CD4-positive, alpha-beta T cell treated with Interleukin-10 for 1 hour (primary cell): ENCODE measurements at places on chromosomes 7 and 10.

DNA sequence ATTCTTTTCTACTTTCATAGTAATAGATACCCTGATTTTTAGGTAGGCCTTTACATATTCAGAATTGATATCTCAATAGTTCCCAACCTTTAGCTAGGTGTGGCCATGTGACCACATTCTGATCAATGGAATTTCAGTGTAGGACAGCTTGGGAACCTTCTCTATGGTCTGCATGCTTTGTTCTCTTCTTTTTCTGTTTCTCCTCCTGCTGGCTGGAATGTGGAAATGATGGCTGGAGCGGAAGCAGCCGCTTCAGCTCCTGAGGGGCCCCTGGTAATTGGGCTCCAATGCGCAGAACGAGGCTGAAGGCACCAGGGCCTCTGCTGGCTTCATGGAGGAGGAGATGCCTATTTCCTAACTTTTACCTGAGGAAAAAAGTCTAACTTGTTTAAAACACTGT lies 152.6 kb downstream of the ZMYND11 start:
- no peak for DNase-seq

DNA sequence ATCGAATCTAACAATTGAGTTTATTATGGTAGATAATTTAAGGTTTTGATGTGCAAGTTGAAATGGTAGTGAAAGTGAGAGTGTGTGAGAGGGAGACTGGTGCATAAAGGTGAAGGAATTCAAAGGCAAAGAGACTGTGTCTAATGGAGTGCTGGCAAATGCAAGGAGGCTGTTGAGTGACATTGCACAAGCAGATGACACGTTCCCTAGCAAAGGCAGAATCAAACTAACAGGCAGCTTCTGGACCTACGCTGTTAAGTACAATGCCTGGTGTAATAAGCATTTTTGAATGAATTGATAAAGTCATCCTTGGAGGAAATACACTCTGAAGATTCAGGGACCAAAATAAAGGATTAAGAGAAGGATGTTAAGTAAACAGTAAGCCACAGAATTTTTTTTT lies 11.7 kb upstream of the GPR141 start:
- no peak for DNase-seq

GRCh38 chr10:33073641-33074415 lies 115.8 kb upstream of the ITGB1 start:
- peak; percentile 15 for DNase-seq

DNA sequence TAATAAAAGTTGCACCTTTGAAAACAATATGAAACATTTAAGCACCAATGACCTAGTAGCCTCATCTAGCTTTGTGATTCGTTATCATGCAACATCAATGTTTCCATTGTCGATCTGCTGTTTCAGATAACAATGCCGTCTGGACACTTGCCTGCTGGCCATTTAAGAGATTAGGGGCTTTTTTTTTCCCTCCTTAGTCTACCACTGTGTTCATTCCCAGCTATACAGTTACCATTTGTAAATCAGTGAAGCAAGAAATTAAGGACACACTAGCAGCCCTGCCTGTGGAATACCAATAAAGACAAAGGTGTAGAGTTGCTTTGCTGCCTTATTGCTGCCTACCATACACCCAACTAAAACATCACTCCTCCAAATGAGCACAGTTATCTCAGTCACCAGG lies 37.6 kb upstream of the MYO3A start:
- no peak for DNase-seq

DNA sequence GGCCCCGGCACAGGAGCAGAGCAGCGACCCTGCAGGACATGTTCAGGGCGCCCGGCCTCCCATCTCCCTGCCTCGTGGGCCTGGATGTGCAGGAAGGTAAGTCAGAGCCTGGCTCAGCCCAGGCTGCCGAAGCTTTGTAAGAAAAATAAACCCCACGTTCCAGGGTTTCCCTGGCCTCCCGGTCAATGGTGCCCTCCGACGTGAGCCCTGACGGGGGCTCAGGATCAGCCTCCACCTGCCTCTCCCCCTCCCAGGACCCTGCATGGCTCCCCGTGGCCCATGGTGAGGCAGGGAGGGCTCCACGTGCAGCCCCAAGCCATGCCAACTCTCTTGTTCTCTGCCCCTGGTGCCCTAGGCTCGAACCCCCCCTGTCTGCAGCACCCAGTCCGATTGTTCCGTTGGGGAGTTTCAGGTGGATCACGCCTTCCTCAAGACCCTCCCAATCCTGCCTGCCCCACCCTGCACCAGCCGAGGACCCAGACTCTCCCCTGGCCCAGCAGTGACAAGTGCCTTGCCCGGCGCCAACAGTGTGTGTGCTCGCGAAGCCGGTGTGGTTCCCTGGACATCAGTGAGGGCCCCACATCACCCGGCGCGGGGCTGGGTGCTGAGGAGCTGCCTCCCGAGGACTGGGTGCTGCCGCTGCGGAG lies 73.2 kb downstream of the PDGFA start:
- no peak for DNase-seq

- DNase-seq: no peak
Observed at GRCh38 chr7:78734626-78735025, 718.8 kb downstream of the MAGI2 start.

- no peak for DNase-seq
Observed at GRCh38 chr7:102310414-102310815, 23.7 kb downstream of the SH2B2 start.

DNA sequence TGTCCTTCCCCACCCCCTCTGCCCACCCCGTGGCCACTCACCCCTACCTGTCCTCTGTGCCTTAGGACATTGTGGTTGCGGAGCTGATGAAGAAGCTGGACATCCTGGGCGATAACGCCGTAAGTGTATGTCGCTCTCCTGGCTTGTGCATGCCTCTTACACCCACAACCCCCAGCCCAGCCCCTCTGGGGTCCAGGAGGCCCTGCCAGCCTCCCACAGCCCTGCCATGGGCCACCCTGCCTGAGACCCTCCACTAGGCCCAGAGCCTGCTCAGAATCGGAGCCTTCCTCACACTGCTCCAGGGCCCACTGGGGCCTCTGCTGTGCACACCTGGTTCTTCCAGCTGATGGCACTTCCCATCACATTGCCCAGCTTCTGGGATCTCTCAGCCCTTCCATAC lies 36.8 kb upstream of the DPYSL4 start:
- no peak for DNase-seq

- DNase-seq: no peak
Observed at GRCh38 chr10:36766940-36767339, 358.5 kb upstream of the ANKRD30A start.

GRCh38 chr10:106931159-106931852 lies 233.2 kb downstream of the SORCS1 start:
- DNase-seq: no peak

- no peak for DNase-seq
Observed at GRCh38 chr7:121032645-121033460, 44.3 kb downstream of the CPED1 start.

- no peak for DNase-seq
Observed at GRCh38 chr10:110733218-110733952, 89.2 kb downstream of the RBM20 start.

- peak; percentile 43 for DNase-seq
Observed at GRCh38 chr7:71733107-71733870, 601.3 kb downstream of the GALNT17 start.

DNA sequence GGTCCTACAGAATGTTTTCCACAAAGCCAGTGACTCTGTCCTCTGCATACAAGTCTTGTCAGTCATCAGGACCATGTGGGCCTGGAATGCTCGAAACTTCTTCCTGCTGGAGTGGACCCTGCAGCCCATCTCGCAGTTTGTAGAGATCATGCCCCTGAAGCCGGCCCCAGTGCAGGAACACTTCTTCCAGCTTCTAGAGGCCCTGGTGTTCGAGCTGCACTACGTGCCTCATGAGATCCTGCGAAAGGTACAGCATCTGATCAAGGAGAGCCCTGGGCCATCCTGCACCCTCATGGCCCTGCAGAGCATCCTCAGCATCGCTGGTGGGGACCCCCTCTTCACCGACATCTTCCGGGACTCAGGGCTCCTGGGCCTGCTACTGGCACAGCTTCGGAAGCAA lies 46.5 kb downstream of the WDFY4 start:
- no peak for DNase-seq

GRCh38 chr10:105148456-105148855 lies 507.4 kb downstream of the SORCS3 start:
- no peak for DNase-seq

- DNase-seq: no peak
Observed at GRCh38 chr7:30474893-30475292, 3.7 kb downstream of the NOD1 start.

- DNase-seq: no peak
Observed at GRCh38 chr7:80348223-80348622, 163.6 kb downstream of the GNAT3 start.

DNA sequence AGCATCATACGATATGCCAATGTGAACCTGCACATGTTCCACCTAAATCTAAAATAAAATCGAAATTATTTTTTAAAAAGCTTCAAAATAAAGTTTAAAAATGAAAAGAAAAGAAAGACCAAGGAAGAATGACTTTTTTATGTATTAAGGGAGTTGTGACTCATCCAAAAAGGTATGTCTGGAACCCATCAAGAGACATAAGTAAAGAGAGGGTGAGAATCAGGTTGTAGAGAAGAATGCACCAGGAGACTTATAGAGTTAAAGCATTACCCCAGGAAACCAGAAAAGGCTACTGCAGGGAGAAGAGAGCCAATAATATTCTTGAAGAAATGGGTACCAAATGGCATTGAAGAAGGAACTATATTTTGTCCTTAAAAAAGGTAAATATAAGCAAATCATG lies 69.8 kb downstream of the CTTNBP2 start:
- no peak for DNase-seq

- no peak for DNase-seq
Observed at GRCh38 chr7:142815134-142815533, 39.7 kb upstream of the EPHB6 start.

- no peak for DNase-seq
Observed at GRCh38 chr10:69640196-69640980, 10.3 kb downstream of the FAM241B start.

GRCh38 chr7:149615690-149616270 lies 118.2 kb upstream of the ZNF746 start:
- DNase-seq: no peak

- DNase-seq: peak; percentile 69
Observed at GRCh38 chr10:28393956-28394568, 91.2 kb upstream of the MPP7 start.

DNA sequence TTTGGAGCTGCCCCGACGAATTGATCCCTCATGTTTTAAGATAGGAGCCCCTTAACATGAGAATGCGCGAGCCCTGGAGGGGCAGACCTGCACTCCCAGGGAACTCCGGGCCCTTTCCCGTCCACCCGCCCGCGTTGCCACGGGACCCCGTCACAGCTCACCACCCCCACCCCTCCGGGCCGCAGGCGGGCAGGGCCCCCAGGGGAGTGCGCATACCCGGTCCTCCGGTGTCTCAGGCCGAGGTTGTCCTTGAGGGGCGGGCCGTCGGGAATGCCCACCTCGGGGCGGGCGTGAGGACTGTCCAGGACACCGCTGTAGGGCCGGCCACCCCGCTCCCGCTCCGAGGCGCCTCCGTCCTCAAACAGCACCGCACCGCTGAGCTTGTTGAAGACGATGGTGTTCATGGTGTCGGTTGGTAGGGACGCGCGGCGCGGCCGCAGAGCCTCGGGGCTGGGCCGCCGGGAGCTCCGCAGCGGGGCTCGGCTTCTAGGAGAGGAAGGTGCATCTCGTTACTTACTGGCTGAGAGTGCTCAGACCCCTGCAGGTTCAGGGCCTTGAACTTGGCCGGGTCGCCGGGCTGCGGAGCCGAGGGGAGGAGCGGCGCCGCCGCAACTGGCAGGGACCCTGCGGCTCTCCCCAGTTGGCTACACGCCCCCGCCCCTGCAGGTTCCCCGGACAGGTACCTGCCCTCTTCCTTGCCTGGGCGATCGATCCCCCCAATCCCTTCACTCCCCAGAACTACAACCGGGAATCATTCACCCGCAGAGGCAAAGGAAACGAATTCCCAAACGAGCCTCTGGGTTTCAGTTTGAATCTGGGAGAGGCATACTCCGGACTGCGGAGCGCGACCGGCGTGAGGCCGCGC lies 2.4 kb downstream of the MKX start:
- DNase-seq: peak; percentile 15

DNA sequence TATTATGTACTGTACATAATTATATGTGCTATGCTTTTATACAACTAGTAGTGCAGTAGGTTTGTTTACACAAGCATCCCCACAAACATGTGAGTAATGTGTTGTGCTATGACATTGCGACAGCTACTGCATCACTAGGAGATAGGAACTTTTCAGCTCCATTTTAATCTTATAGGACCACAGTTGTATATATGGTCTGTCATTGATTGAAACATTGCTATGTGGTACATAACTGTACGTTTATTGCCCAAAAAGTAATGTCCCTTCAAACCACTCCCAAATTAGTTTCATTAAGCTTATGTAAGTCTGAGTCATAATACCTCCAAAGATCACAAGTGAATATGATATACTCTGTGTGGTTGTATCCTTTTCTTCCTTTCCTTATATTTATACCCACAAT lies 183.2 kb upstream of the POT1 start:
- no peak for DNase-seq

DNA sequence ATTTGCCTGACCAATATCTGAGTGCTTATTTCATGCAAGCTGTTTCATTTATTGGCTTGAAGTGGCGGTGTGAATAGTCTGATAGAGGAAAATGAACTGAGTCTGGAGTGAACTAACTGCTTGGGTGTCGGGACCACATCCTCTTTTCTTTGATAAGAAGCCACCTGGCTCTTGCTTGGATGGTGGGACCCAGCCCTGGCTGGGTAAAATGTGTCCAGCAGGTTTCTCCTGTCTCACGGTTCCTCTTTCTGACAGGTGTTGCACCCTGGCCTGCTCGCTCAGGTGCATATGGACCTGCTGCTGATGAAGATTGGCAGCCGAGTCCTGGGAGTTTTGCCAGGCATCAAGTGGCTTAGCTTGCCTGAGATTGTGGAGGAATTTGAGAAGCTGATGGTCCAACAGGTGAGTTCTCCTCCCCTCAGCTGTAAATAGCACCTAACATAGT lies 1.6 kb downstream of the ADCK2 start:
- DNase-seq: no peak

DNA sequence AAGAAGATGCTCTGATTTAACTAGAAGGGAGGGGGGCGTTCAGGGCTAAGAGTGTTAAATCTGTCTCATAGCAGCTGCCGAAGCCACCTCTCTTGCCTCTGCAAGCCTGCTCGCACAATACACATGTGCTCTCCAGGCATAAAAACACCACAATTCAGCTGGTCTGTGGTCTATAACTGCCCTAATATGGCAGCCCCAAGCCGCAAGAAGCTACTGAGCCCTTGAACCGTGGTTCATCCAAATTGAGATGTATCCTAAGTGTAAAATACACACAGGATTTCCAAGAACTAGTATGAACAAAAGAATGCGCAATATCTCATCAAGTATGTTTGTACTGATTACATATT lies 70.8 kb upstream of the FGFR2 start:
- no peak for DNase-seq

- DNase-seq: no peak
Observed at GRCh38 chr10:126732308-126732707, 61.8 kb upstream of the C10orf90 start.

GRCh38 chr7:15288741-15289140 lies 273.1 kb downstream of the AGMO start:
- DNase-seq: no peak

GRCh38 chr7:90939666-90940065 lies 324.6 kb upstream of the FZD1 start:
- no peak for DNase-seq

- no peak for DNase-seq
Observed at GRCh38 chr10:131982796-131983195, 1.1 kb upstream of the BNIP3 start.

GRCh38 chr10:128300290-128300824 lies 174.1 kb upstream of the MKI67 start:
- no peak for DNase-seq
